ENCODE measurements at places on chromosomes 5 and 9.

DNA sequence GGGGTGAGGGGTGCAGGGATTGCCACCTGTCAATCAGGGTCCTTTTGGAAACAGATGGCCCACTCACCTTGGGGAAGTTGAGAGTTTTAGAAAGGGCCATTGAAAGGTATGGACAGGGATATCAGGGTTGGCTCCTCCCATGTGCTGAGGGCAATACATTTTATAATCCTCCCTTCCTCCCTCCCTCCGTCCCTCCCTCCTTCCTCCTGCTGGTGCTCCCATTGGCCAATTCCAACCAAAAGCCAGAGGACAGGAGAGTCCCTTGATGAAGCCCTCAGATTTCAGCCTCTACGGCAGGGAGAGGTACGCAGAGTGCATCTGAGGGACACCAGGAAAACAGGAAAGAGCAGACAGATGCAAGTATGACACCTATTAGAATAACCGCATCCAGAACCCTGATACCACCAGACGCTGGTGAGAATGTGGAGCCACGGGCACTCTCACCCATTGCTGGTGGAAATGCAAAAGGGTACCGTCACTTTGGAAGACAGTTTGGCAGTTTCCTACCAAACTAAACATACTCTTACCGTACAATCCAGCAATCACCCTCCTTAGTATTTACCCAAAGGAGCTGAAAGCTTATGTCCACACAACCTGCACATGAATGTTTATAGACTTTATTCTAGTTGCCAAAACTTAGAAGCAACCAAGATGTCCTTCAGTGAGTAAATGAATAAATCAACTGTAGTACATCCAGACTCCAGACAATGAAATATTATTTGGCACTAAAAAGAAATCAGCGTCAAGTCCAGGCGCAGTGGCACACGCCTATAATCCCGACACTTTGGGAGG is 58.2 kb upstream of the OTULINL start:
- DNase-seq = no peak

DNA sequence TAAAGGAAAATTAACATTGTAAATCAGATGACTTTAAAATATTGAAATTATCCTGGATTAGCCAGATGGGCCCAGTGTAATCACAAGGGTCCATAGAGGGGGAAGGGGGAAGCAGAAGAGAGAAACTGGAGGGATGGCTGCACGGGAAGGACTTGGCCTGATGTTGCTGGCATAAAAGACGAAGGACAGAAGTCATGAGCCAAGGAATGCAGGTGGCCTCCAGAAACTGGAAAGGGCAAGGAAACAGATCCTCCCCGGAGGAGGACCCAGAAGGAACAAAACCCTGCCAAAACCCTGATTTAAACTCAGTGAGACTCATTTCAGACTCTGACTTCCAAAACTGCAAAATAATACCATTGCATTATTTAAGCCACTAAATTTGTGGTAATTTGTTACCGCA is 100.2 kb downstream of the ADAMTS2 start:
- DNase-seq = peak; percentile 45

- no peak for DNase-seq
Measured at GRCh38 chr9:135734616-135735144, 32.7 kb downstream of the KCNT1 start.

- peak; percentile 57 for DNase-seq
Measured at GRCh38 chr9:98778251-98778650, 18.1 kb downstream of the ANKS6 start.

DNA sequence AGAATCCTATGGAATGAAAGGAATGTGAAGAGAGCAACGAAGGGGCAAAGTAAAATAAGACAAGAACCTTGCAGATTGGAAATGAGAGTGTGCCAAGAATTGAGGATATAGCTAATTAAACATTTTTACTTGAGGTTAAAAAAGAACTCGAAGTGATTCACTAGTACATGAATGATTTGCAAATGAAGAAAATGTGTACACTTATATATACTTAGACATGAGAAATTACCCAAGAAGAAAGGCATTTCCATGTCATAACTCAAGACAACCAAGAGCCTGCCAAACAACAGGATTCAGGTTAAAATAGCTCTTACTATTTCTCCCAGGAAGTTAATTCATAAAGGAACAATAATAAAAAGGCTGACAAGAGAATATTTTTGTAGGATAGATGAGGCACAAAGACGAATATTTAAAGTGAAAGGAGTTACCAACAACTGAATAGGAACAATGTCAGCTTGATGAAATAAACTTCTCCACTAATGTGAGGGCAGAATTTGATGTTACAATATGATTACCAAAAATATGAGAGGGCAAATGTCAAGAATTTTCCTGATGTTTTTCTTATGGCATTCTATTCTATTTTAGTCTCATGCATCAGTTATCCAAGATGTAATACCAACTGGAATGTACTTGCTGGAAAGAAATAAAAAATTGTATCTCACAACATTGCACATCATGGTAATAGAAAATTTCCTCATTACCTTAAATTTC is 18.9 kb upstream of the NPR3 start:
- DNase-seq = no peak

DNA sequence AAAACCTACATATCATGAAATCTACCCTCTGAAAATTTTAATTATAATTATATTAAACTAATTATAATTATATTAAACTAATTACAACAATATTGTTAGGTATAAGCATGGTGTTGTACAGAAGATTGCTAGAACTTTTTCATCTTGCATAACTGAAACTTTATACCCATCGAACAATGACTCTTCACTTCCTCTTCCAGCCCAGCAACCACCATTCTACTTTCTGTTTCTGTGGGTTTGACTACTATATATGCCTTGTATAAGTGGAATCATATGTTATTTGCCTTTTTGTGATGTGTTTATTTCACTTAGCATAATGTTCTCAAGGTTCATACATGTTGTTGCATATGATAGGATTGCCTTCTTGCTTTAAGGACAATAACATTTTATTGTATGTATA is 274.2 kb upstream of the CCNH start:
- no peak for DNase-seq

DNA sequence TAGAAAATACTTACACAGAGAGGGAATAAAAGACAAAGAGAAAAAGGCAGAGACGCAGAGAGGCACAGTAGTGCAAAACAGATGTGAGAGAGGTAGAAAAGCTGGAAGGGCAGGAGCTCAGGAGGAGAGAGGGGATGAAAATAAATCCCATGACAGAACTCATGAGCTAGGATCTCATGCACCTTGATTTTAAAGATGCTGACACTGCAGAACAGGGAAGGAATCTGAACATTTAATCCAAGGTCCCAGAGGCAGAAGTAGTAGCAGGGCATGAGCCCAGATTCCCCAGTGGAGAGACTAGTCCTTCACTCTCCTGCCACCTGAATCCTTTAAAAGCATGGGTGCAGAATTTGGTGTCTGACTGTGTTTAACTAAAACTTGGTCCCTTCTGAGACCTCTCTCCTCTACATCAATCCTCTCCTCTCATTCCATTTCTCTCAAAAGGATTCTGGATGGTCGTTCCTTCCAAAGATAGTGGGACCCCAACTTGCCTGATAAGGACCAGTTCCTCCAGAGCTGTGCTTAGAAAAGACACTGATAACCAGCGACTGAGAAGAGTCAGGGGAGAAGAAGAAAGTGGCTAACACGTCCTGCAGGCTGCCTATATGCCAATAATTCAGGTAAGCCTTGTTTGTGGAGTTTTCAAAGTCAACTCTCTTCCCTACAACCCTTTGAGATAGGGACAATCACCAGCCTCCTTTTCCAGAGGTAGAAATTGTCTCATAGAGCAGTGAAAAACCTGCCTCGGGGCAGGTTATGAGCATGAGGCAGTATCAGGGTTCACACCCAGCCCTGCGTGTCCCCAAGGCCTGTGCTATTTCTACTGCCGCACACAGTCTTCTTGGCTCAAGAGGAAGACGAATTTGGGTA is 203.2 kb upstream of the TRIM32 start:
- DNase-seq = no peak

DNA sequence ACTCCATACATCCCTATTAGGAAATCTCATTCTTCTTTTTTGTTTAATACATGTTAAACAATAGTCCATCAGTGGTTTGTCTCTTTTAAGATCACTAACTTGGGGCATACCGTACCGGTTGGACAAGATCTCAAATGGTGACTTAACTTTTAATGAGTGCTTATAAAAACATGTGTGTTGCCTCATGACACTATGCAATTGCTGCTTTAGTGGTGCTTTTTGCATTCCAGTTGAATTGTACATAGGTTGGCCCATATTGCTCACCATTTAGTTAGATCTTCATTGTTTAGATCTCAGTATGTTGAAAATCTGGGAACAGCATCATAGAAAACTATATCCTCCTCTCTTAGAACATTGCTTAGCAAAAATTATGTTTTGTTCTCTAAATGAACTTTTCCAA is 17.8 kb downstream of the C9orf85 start:
- DNase-seq = no peak

GRCh38 chr5:99553211-99553810 is 624.5 kb upstream of the CHD1 start:
- no peak for DNase-seq

Data from mesenteric fat pad (tissue), 1 donor.